ENCODE measurements at places on chromosomes 16 and 17. TPM values are rescaled to one million over a fixed set of nuclear protein-coding genes. Genes with fewer than 3 reads are reported as not detected.

- no peak for DNase-seq
Observed at GRCh38 chr17:45783593-45784292, 377 bp upstream of the CRHR1 start.

GRCh38 chr16:31148281-31148728 lies 1.6 kb downstream of the PRSS36 start:
- DNase-seq, result no peak

- no peak for DNase-seq
Observed at GRCh38 chr16:66614161-66614802, 9.8 kb downstream of the CMTM3 start.

- no peak for DNase-seq
Observed at GRCh38 chr17:6304894-6305612, 129.9 kb downstream of the AIPL1 start.

GRCh38 chr17:50389534-50389933 lies 7.8 kb downstream of the LRRC59 start:
- DNase-seq, result no peak

DNA sequence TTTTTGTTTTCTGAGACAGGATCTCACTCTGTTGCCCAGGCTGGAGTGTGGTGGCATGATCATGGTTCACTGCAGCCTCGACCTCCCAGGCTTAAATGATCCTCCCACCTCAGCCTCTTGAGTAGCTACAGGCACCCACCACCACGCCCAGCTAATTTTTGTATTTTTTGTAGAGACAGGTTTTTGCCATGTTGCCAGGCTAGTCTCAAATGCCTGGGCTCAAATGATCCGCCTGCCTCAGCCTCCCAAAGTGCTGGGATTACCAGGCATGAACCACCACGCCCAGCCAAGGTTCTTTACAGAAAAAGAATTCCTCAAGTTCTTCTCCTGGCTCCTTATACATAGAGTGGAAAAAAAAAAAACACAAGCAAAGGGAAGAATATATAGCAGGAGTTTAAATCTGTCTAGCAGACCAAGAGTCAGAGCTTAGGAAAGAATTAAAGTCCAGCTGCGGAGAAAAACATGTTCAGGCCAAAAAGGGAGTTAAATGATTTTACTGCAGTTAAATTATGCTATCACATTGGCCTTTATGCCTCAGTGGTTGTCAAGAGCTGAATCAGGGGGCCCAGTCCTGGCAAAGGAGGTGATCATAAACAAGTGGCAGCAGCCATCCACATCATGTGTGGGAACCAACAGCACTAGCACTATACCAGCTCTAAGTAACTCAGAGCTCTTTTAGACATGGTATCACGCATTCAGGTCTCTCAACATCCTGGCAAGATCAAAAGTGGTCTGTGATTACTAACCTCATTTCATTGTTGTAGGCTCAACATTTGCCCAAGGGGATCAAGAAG lies 39.3 kb downstream of the LIG3 start:
- DNase-seq, result no peak

KRTAP2-3 gene
- total RNA-seq, result 13.4 TPM

GRCh38 chr16:17748044-17748719 lies 277.4 kb upstream of the XYLT1 start:
- DNase-seq, result no peak

MPP3 gene
- 6.3 TPM for total RNA-seq

GRCh38 chr16:59181821-59182420 lies 447.8 kb upstream of the GOT2 start:
- no peak for DNase-seq

- DNase-seq, result no peak
Observed at GRCh38 chr17:77480509-77481215, 339.9 kb downstream of the SEC14L1 start.

CLEC10A gene
- total RNA-seq, result not detected

DNA sequence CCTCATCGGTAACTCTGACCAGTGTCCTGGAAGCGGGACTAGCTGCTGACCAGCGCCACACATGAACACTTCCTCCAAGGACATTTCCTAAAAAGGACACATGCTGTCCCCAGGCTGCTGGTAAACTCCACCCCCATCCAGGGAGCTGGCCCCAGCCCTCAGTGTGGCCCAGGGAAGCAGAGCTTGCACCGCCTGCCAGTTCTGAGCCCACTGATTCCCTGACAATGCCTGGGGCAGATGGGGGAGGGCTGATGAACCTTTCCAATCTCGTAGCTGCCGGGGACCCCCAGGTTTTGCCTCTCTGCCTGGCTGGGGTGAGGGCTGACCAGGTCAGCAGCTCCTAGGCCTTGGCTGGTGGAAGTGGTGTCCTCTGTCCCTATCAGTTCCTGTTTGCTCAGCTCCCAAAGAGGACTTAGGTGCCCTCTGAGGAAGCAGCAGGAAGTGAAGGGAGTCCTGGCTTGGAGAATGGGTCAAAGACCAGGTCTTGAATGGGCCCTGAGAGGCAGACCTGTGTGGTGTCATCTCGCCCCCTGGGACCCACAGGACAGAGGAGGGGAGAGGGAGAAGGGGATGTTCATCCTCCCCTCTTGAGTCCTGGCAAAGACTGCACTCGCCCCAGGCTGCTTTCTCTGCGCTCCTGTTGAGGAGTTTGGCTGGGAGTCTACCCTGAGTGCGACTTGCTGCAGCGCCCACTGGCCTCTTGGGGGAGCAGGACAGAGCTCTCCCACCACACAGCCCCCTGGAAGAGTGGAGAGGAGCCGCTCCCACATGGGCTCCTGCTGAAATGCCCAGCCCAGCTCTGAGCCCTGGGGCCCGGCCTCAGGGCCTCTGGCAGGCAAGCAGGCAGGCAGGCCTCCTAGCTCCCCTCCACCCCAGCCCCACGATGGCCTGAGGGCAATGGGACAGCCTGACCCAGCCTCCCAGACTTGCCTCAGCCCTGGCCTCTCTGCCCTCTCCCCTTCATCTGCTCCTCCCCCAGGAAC lies 16.8 kb downstream of the PDK2 start:
- no peak for DNase-seq

PDF gene
- total RNA-seq, result 21.5 TPM

OR3A3 gene
- total RNA-seq, result not detected

GRCh38 chr17:60138769-60139437 lies 10.9 kb upstream of the CA4 start:
- DNase-seq, result no peak

DNA sequence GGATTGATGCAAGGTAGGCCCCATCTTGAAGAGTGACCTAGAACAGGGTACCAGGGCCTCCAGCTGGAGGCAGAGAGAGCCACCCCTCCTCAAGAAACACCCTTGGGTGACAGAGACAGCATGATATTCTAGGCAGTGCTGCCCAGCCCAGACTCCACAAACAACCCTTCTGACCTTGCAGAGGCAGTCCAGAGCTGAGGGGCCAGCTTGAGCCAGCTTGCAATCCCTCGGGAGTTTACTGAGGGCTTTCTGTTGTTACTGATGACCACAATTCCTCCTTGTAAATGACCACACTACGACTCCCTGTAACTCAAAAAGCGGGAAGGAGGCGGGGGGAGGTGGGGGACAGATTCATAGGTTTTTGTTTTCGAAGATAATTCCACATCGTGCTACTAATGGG lies 18.6 kb upstream of the MNT start:
- no peak for DNase-seq

- peak; percentile 38 for DNase-seq
Observed at GRCh38 chr16:71311553-71312158, 22.5 kb upstream of the CMTR2 start.

TP53TG3D gene
- total RNA-seq, result not detected

- peak; percentile 92 for DNase-seq
Observed at GRCh38 chr17:43734376-43734775, 24.2 kb downstream of the SOST start.

BRD7 gene
- total RNA-seq, result 34.5 TPM

GRCh38 chr17:27502526-27503324 lies 46.5 kb downstream of the KSR1 start:
- peak; percentile 68 for DNase-seq

- no peak for DNase-seq
Observed at GRCh38 chr16:19678804-19679203, 39.2 kb downstream of the KNOP1 start.

PPY gene
- not detected for total RNA-seq

GRCh38 chr16:621526-622105 lies 9.2 kb upstream of the WFIKKN1 start:
- no peak for DNase-seq

C16orf46 gene
- not detected for total RNA-seq

GRCh38 chr17:79992649-79993389 lies 42.9 kb downstream of the TBC1D16 start:
- DNase-seq, result peak; percentile 35

Measured in GM23248 (cell line).